ENCODE measurements at places on chromosomes 2 and 18.

- DNase-seq = no peak
Observed at GRCh38 chr2:53715568-53715967, 52.0 kb upstream of the CHAC2 start.

GRCh38 chr2:150188800-150189199 lies 298.7 kb downstream of the RND3 start:
- DNase-seq = no peak

- no peak for DNase-seq
Observed at GRCh38 chr18:57951999-57952774, 91.8 kb upstream of the NEDD4L start.

GRCh38 chr2:179843541-179843940 lies 17.9 kb downstream of the ZNF385B start:
- no peak for DNase-seq

DNA sequence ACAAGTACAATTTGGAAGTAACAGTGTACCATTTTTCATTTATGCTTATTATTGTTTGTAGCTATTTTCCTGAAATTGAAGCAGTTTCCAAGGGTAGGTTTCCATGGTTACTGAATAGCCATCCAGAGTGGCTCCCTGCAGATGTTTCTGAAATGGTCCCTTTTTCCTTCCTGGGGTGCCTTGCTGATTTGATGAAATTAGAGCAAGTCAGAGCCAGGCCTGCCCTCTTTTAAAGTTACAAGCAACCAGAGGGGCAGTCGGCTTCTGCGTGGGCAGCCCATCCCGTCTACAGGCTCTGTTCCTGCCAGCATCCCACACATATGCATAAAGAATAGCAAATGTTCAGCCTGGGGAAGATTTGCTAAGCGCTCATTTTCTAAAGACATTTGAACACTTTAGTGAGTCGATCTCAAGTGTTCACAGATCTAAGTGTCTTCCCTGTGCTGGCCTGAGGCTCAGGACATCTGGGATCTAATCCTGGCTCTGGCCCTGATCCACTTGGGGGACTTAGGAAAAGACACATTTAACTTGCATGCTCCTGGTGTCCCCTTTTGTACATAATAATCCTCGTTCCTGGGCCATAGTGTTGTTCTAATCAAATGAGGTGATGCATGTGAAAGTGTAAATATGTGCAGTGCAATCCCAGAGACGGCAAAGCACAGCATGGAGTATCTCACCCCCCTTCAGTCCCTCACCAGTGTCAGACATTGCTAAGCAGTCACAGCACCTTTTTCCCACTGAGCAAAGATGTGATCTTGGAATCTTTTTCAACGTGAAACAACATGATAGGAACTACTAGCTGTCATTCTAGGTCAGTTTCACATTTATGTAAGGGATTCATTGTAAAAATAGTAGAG lies 92.2 kb downstream of the STPG4 start:
- DNase-seq = no peak

DNA sequence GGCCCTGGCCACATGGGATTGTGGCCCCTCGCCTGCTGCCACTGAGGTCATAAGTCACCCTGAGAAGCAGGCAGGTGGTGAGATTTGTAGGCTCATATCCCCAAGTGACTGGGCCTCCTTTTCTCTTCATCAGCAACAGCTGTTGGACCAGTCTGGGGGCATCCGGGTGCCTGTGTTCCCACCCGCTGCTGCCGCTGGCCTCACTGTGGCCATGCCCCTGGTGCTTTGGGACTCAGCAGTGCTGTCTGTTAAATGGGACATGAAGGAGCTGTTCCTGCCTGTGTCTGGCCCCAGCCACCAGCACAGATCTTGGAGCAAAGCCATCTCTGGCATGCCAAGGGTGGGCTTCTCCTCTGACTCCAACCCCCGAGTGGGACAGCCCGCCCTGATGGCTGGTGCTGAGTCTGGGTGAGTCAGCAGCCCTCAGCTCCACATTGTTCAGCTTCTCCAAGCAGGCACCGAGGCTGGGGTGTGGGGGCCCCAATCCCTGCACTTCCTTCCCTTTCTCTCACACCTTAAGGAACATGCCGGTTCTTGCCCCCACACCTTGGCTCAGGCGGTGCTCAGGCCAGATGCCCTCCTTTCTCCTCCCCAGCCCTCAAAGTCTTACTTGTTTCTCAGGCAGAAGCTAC lies 207.9 kb downstream of the GLI2 start:
- no peak for DNase-seq

- no peak for DNase-seq
Observed at GRCh38 chr2:111678651-111679050, 205.3 kb downstream of the ANAPC1 start.

GRCh38 chr2:180374502-180375281 lies 367.6 kb upstream of the CWC22 start:
- DNase-seq = no peak

- DNase-seq = no peak
Observed at GRCh38 chr2:9337901-9338300, 85.4 kb downstream of the ITGB1BP1 start.
